ENCODE measurements at places on chromosomes 1 and 21. TPM values are rescaled to one million over a fixed set of nuclear protein-coding genes. Genes with fewer than 3 reads are reported as not detected.

Gene PRELP
- total RNA-seq = 22.9 TPM

Gene UBXN10
- total RNA-seq = 2.2 TPM

- DNase-seq = no peak
These were observed 63.7 kb downstream of the NRIP1 start for GRCh38 chr21:15001113-15001512.

Gene GPR37L1
- 0.05 TPM for total RNA-seq

DNA sequence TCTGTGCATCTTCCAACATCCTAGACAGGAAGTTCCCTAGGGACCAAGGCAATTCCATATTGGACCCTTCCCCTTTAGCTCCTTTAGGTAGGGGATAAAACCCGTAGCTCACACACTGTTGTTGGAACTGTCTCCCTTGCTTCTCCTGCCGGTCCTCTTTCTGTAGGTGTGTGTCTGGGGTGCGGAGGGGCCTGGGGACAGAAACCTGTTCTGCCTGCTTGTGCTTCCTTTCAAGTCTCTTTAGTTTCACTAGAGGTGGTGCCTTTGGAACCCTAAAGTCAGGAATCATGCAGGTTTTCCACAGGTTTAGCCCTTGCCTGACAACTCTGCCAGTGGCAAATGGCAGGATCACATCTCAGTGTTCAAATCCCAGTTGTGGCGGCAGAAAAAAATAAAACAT, 74.6 kb upstream of the PTGFRN start:
- no peak for DNase-seq

GRCh38 chr1:29984862-29985605, 738.4 kb downstream of the MATN1 start:
- no peak for DNase-seq
